ENCODE measurements at places on chromosomes 3 and 15.

- peak; percentile 87 for DNase-seq
Observed at GRCh38 chr15:89017370-89018066, 70.7 kb upstream of the ABHD2 start.

GRCh38 chr3:57230006-57230405, 2.5 kb downstream of the APPL1 start:
- DNase-seq: no peak

DNA sequence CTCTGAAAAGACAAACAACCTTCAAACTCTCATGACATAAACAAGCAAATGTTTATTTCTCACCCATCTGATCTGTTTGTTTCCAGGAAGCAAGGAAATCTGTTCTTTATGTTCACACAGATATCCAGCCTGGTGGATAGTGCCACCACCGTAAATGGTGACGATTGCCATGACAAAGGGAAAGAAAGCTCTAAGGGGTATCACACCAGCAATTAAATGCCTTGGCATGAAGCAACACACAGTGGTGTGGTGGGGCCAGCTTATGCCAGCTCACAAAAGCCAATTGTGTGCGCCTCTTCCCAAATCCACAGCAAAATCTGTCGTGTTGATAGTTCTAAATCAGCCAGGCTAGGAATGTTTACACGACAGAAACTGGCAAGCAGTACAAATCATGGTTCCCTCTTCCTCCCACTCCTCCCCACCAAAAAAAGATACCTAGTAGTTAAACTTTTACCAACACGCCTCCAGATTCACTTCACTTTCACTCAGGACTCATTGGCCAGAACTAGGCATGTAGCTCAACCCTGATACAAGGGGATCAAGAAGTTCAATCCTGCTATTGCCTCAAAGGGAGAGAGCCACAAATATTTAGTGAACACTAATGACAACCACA, 189.2 kb upstream of the SLCO3A1 start:
- no peak for DNase-seq

GRCh38 chr3:78986416-78987101, 781.2 kb downstream of the ROBO1 start:
- DNase-seq: no peak

GRCh38 chr3:140015741-140016140, 80.8 kb downstream of the CLSTN2 start:
- DNase-seq: no peak

DNA sequence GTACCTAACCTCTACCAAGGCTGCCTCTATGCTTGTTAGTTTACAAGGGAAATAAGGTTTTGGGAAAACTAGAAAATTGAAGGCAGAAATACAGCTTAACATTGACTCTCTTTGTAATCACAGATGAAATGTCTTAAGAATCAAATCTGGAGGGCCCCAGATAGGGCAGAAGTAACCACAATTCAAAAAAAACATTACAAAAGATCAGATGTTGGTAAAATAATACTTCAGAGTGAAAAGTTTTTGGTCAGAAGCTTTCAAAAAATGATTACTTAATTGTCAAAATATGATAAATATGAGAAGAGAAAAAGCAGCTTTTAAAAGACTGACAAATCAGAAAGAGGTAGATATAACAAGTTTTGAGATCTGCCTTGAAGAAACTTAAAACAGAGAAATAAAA, 425.1 kb upstream of the NECTIN3 start:
- no peak for DNase-seq

GRCh38 chr3:72145506-72146380, 360.8 kb upstream of the PROK2 start:
- no peak for DNase-seq

GRCh38 chr3:129961141-129961541, 13.4 kb upstream of the TRH start:
- DNase-seq: no peak

DNA sequence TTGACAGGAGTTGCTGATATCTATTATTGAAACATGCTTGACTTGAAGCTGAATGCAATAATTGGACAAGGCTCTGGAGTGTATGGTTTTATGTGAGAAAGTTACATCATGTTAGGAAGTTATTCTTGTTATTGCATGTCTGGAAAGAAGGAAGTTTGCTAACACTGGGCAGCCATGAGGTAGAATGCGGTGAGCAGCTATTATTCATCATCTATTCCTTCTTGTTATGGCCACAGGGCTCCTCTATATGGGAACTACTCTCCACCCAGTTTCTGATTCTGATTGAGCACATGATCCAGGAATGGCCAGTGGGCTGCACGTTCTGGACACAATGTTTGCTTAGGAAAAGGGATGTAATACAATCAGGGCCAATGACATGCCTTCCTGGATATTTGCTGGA, 37.8 kb upstream of the SCN5A start:
- DNase-seq: no peak

GRCh38 chr15:55241891-55242290, 45.1 kb upstream of the RSL24D1 start:
- no peak for DNase-seq

DNA sequence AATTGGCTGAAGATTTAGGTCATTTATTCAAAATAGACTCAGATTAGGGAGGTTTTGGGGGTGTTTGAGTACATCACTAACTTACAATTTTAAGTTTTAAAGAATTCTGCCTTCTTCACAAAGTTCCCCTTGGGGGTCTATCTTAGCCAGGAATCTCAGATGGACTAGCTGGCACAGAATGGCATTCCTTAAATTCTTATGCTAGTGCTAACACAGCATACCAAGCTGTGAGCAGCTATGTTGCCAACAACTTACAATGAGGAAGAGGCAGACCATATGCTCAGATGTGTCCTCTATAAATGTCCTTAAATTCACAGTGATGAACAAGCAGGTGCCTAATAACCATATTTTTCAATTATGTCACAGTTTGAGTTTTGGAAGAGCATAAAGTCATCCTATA, 60.9 kb upstream of the NPHP3 start:
- DNase-seq: no peak

- no peak for DNase-seq
Observed at GRCh38 chr15:57297163-57297593, 79.1 kb upstream of the CGNL1 start.

DNA sequence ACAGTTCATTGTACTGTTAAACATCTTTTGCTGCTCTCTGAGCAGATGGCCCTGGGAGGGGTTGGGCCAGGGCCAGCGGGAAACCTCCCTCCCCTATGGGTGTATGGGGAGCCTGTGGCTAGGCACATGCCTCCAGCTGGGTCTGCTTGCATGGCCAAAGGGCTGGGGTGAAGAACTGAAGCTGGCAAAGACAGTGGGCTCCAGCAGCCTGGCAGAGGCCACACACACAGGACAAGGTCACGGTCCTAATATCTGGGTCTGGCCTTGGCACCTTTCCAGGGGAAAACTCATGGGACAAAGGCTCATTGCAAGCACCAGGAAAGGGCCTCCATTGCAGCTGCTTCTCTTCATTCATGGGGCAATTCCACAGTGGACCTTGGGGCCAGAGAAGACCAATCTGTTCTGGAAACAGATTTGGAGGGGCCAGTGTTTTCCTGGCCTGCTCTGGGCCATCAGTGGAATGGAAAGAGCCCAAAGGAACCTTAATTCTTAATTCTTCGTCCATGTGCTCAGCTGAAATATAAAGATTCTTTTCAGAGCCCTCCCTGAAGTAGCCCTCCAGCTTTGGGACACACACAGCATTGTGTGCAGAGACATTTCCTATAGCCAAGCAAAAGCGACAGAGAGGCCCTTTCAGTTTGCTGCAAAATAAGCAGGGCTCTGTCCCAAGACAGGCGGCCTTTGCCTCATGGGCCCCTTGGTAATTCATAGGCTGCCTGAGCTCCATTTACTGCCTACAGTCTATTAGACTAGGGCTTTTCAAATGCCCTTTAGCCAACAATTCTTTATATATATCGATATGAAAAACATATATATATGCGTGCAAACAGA, 11.3 kb upstream of the LIMD1 start:
- no peak for DNase-seq

- DNase-seq: no peak
Observed at GRCh38 chr3:177676947-177677587, 479.8 kb upstream of the TBL1XR1 start.

GRCh38 chr3:50610992-50611463, 546 bp downstream of the CISH start:
- no peak for DNase-seq

All from stimulated activated CD4-positive, alpha-beta T cell treated with anti-CD3 and anti-CD28 coated beads, Interleukin-1b, Interleukin-23, amount 100 ng/mL, for 4 hours (primary cell).